Activated CD8-positive, alpha-beta T cell treated with anti-CD3 and anti-CD28 coated beads, Interleukin-2, amount 10 ng/mL, durations not matched to agents 7 days and 5 days (primary cell): ENCODE measurements at places on chromosomes 6 and 20. TPM values are rescaled to one million over a fixed set of nuclear protein-coding genes. Genes with fewer than 3 reads are reported as not detected.

DNA sequence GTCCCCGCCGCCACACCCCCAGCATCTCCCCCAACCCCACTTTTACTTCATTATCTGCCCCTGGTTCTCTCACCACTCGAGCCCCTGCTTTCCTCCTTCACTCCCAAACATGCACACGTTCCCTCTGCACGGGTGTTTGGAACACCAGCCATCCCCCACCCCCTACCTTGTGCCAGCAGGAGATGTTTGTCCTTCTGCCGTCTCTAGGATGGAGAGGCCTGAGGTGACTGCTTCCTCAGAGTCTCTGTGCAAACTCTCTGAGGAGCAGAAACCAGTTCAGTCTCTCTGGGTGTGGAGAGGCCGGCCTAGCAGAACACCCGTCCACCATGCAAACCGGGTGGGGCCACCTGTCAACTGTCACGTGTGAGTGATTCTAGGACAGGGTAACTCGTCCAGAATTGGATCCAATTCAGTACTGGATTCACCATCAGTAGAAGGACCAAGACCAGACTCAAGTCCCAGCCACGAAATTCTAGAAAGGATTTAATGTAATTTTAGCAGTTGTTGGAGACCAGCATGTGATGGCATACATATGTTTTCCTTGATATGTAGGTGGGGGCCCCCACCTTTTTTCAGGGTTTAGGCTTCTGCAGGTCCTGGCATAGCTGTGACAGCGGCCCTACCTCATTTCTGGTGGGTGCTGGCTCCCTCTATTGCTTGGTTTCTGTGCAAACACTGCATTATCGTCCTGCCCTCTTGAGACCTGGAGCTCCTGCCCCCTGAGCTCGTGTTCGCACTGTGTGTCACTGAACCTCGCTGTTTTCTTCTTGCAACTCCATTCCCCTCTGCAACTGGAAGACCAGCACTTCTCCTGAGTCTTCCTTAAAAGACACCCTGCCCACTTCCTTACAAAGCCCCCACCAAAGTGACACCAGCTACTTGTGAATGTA is at the start of gene RAET1E:
TSS of gene RAET1E (minus strand) at position 259 of the 890 bp plus-strand sequence. CDS start 7,212 bp downstream, outside the sequence.
- H3K4me3 ChIP-seq = no peak within 1 kb of the TSS
- peaks cover 16% of the 10 kb centered on the region for H3K4me1 ChIP-seq
- no peak within 1 kb of the TSS for H3K27ac ChIP-seq
- DNase-seq = no peak
- H3K36me3 ChIP-seq = no peaks in the 10 kb centered on the region

GRCh38 chr6:137900815-137901214 is 33.8 kb downstream of the TNFAIP3 start:
- no peak overlapping the region for H3K27ac ChIP-seq
- DNase-seq = no peak
- H3K36me3 ChIP-seq = no peaks in the 10 kb centered on the region
- H3K4me1 ChIP-seq = peaks cover 21% of the 10 kb centered on the region
- H3K27me3 ChIP-seq = no peaks in the 10 kb centered on the region

CYP39A1 gene
- not detected for total RNA-seq

GRCh38 chr20:1163105-1163504 is 21.7 kb downstream of the TMEM74B start:
- DNase-seq = peak; percentile 12
- no peak overlapping the region for H3K27ac ChIP-seq
- no peaks in the 10 kb centered on the region for H3K27me3 ChIP-seq
- H3K36me3 ChIP-seq = peaks cover 53% of the 10 kb centered on the region

GGTLC1 gene
- total RNA-seq = not detected
